ENCODE measurements at places on chromosomes 5 and 9.

DNA sequence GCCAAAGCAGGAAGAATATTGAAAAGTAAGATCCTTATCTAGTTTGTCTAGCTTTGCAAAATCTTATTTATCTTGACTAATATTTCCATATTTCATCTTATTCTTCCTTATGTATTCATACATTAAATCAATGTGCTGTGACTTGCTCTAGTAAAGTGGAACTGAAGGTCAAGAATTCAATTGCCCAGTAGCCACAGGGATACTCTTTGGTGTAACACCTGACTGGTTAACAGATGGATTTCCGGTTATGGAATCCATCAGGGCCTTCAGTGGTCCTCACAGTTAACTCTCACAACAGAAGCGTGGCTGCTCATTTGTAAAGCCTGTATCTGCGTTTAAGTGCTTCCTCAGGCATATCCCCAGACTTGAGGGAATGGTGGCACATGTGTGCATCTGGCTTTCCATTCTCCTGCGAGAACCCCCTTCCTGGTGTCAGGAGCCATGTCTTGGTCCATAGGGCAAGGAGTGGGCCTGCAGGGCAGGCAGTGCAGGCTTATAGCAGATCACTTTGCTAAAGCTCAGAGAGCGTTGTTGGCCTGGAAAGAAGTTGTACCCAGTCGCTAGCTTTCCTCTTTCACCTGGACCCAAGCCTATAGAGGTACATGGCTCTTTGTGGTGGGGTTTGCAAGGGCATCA is 99.2 kb downstream of the HSPA4 start:
- DNase-seq, result no peak

DNA sequence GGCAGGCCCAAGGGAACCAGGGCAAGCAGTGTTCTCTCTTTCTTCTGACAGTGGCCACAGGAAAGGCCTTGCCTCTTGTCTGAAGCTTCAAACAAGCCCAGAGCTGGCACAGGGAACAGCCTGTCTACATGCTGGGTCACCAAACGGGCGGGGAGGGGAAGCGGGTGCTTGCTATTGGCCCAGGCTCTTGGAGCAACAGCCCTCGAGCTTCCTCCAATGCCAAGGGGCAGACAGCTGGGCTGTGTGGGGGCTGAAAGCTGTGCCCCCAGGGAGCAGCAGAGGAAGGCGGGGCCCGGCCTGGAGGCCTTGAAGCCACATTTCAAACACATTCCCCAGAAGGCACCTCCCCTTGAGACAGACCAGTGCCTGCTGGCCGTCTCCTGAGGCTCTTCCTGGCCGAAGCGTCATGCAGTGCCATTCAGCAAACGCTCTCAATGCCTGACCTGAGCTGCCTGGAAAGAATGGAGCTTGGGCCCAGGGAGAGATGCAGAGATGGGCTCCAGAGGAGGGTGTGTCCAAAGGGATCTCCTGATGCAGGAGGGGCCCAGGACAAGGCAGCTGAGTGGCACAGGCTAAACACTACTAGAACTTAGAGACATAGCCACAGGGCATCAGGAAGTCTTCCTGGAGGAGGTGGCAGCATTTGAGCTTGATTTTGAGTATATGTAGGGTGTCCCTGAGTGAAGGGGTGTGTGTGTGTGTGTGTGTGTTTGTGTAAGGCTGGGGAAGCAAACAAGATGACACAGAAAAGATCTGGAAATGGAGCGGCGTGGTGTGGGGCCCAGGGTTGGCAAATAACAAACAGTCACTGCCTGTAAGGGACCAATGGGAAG is 2.5 kb downstream of the FIBCD1 start:
- no peak for DNase-seq

DNA sequence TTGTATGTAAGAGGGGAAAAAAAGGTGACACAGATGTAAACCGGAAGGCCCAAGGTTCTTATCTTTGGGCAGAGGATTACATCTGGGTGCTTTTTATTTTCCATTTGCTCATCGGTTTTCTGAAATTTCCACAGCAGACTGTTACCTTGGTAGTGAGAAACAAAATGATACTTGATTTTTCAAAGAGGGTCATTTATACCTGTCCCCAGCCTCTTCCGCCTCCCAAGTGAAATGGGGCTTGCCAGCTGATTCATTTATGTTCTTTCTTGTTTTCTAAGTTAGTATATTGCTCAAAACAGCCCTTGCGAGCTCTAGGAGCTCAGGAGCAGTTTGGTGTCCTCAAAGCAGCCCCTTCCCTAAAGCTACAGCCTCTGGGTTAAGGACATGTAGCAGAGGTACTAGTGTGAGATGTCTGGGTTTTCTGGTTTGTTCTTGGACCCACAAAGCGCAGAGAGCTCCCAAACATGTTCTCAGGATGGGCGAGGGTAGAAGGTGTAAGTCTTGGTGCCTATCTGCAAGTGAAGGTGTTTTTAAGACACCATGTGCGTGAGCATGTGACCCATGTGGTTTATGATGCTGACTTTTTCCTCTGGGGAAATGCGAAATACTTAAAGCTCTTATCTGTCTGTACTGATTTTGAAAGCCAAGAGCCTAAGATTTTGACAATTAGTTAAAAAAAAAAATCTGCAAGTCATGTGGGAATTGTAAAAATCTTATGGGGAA is 38.3 kb downstream of the DAPK1 start:
- peak; percentile 54 for DNase-seq

DNA sequence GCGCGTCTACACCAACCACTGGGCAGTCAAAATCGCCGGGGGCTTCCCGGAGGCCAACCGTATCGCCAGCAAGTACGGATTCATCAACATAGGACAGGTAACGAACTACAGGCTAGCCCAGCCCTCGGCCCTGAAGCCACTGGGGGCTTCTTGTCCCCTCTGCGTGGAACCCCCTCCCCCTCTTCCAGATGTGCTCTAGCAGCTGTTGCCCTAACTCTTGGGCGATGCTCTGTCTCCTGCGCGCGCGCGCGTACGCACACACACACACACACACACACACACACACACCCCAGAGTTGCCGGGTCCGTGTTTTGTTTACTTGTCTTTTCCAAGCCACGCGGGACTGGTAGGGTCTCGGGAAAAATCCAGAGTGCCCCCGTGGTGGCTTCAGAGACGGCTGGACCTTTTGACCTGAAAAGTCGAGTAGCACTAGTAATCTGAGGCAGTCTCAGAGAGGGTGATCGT is 836 bp downstream of the PCSK5 start:
- DNase-seq, result no peak

- DNase-seq, result no peak
These were observed 8.4 kb upstream of the PHYHD1 start for GRCh38 chr9:128912270-128912853.

- DNase-seq, result peak; percentile 85
These were observed at the start of gene GLIPR2 for GRCh38 chr9:36136272-36136893. Gene GLIPR2, plus strand, starts transcription at chr9:36136733. Its CDS starts 46 bp downstream, at chr9:36136779.

Measured in stimulated activated effector memory CD8-positive, alpha-beta T cell treated with anti-CD3 and anti-CD28 coated beads, Interleukin-12 subunit alpha, Interleukin-12 subunit beta, amount 100 ng/mL, for 72 hours (primary cell).